ENCODE measurements at places on chromosomes 1 and 21.
A peak's percentile ranks its signal among the peaks of the same experiment; 100 is the strongest.

DNA sequence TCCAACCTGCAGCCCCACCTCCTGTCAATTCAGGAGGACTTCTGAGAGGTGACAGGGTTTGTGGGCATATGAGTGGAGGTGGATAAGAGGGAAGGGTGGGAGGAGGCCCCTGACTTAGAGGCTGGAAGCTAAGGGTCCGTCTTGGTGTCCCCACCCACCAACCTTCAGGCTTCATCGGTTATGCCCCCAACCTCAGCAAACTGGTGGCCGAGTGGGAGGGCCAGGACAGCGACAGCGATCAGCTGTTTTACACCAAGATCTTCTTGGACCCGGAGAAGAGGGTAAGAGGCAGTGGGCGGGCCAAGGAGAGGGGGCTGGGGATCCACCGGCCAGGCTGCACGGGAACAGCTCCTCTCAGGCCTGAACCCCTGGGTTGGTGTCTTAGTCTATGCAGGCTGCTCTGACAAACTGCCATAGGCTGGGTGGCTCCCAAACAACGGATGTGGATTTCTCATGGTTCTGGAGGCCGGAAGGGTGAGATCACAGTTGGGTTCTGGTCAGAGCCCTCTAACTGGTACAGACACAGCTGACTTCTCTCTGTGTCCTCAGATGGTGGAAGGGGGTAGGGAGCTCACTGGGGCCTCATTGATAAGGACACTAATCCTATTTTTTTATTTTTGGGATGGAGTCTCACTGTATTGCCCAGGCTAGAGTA lies 18.1 kb downstream of the PLOD1 start:
- no peak for DNase-seq
- no peaks in the 10 kb centered on the region for H3K27me3 ChIP-seq
- no peaks in the 10 kb centered on the region for H3K4me1 ChIP-seq
- H3K4me3 ChIP-seq, result no peak overlapping the region
- H3K36me3 ChIP-seq, result peaks cover 23% of the 10 kb centered on the region
- H3K27ac ChIP-seq, result no peak overlapping the region

- peak overlapping the region; percentile 9 for H3K4me3 ChIP-seq
- peaks cover 59% of the 10 kb centered on the region for H3K36me3 ChIP-seq
- H3K27ac ChIP-seq, result no peak overlapping the region
- H3K27me3 ChIP-seq, result no peaks in the 10 kb centered on the region
- H3K4me1 ChIP-seq, result peaks cover 74% of the 10 kb centered on the region
Measured at GRCh38 chr1:156772728-156773497, 5.6 kb downstream of the PRCC start.

DNA sequence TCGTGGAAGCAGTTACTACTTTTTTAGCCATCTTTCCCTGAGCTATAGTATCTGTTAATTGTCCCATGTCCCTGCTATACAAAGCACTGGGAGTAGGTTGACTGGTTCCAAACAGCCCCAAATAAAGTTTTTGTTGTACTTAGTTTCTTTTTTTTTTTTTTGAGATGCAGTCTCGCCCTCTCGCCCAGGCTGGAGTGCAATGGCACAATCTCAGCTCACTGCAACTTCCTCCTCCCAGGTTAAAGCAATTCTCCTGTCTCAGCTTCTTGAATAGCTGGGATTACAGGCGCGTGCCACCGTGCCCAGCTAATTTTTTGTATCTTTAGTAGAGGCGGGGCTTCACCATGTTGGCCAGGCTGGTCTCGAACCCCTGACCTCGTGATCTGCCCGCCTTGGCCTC lies 3.3 kb downstream of the NCSTN start:
- no peak overlapping the region for H3K27ac ChIP-seq
- H3K36me3 ChIP-seq, result peaks cover 31% of the 10 kb centered on the region
- DNase-seq, result no peak
- H3K27me3 ChIP-seq, result no peaks in the 10 kb centered on the region

DNA sequence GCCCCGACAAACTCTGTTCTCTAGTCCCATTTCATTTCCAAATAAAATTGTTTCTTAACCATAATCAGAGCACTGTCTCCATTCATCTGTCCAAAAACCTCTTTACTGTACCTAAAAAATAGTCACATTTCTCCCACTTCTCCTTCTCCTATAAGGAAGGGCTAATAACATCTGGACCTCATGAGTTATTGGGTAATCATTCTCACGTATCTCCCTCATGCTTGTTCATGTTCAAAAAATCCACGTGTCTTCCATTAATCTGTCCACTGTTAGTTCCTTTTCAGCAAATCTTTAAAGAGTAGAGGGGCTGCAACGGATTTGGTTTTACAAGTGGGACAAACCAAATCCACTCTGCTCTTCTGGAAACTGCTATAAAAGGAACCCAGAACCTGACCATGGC lies 1418.8 kb downstream of the MRPL39 start:
- no peaks in the 10 kb centered on the region for H3K4me1 ChIP-seq
- no peak overlapping the region for H3K27ac ChIP-seq
- no peaks in the 10 kb centered on the region for H3K36me3 ChIP-seq
- no peaks in the 10 kb centered on the region for H3K27me3 ChIP-seq
- DNase-seq, result no peak

DNA sequence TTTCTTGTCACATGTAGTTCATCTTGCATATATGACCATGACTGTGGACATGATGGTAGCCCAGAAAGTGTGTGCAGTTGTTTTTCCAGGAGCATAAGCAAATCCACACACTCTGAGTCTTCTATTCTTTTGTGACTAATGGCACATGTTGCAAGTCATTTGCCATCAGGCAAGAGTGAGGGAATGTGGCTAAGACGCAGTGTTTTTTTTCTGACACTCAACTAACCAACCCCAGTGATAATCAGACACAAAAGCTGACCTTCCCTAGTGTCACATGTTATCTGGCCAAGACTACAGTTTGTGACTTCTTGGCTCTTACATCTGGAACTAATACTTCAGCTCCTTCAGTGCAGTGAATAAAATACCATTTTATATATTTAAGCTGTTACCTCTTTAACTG lies 108.8 kb downstream of the ITSN1 start:
- DNase-seq, result no peak
- H3K27ac ChIP-seq, result no peak overlapping the region
- peaks cover 6% of the 10 kb centered on the region for H3K36me3 ChIP-seq
- no peaks in the 10 kb centered on the region for H3K4me1 ChIP-seq

DNA sequence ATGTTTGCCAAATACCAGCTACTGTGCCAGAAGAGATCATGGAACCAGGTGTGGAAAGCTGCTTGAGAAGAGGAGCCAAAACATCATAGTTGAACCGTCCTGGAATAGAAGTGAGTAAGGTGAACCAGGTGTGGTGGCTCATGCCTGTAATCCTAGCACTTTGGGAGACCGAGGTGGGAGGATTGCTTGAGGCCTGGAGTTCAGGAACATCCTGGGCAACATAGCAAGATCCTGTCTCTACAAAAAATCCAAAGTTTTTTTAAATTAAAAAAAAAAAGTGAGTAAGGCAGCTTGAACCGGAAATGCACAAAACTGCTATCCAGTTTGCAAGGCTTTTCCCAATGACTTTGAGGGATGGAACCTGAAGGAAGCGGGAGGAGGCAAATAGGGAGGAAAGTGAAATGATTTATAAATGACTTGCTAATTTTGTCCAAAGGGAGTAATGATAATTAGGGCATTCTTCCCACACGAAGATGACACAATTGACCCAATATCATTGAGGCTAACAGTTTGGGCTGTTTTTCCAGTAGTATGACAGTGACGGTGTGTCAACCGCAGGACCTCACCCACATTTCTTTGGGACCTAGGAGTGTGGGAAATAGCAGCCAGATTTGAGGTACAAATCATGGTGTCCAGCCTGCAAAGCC lies 1.5 kb upstream of the CNN3 start:
- H3K27ac ChIP-seq, result no peak overlapping the region
- peak overlapping the region; percentile 79 for H3K4me3 ChIP-seq
- DNase-seq, result no peak
- peaks cover 23% of the 10 kb centered on the region for H3K27me3 ChIP-seq
- H3K4me1 ChIP-seq, result peaks cover 12% of the 10 kb centered on the region

DNA sequence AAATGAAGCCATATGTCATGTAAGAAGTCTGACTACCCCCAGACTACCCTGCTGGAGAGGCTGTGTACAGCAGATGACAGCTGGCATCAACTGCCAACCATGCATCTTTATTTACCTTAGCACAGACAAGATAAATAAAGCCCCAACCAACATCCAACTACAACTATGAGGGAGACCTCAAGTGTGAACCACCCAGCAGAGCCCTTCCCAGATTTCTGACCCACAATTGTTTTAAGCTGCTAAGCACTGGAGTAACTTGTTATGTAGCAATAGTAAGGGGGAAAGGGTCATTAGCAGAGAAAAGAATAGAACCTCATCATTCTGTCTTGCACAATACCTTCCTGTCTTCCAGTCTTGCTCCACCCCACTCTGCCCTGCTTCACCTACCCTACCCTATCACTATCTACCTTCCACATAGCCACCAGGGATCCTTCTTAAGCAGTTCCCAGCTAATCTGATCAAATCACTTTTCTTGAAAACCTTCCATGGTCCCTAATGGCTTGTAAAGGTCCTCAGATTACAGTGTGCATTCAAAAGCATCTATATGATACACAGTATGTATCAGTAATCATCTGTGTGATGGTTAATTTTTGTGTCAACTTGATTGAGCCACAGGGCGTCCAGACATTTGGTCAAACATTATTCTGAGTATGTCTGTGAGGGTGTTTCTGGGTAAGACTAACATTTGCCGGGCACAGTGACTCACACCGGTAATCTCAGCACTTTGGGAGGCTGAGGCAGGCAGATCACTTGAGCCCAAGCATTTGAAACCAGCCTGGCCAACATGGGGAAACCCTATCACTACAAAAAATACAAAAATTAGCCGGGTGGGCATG lies 19.6 kb upstream of the RBM15 start:
- no peaks in the 10 kb centered on the region for H3K27me3 ChIP-seq
- no peak overlapping the region for H3K4me3 ChIP-seq
- no peak for DNase-seq
- peaks cover 6% of the 10 kb centered on the region for H3K4me1 ChIP-seq

- H3K27me3 ChIP-seq, result no peaks in the 10 kb centered on the region
- no peak overlapping the region for H3K27ac ChIP-seq
- no peak for DNase-seq
- no peak overlapping the region for H3K4me3 ChIP-seq
- no peaks in the 10 kb centered on the region for H3K36me3 ChIP-seq
Measured at GRCh38 chr1:197675583-197676208, 99.6 kb downstream of the DENND1B start.

GRCh38 chr1:18035145-18035544 lies 72.5 kb upstream of the IGSF21 start:
- H3K36me3 ChIP-seq, result no peaks in the 10 kb centered on the region
- H3K27me3 ChIP-seq, result peaks cover 5% of the 10 kb centered on the region
- no peak overlapping the region for H3K4me3 ChIP-seq
- peaks cover 2% of the 10 kb centered on the region for H3K4me1 ChIP-seq
- DNase-seq, result no peak

DNA sequence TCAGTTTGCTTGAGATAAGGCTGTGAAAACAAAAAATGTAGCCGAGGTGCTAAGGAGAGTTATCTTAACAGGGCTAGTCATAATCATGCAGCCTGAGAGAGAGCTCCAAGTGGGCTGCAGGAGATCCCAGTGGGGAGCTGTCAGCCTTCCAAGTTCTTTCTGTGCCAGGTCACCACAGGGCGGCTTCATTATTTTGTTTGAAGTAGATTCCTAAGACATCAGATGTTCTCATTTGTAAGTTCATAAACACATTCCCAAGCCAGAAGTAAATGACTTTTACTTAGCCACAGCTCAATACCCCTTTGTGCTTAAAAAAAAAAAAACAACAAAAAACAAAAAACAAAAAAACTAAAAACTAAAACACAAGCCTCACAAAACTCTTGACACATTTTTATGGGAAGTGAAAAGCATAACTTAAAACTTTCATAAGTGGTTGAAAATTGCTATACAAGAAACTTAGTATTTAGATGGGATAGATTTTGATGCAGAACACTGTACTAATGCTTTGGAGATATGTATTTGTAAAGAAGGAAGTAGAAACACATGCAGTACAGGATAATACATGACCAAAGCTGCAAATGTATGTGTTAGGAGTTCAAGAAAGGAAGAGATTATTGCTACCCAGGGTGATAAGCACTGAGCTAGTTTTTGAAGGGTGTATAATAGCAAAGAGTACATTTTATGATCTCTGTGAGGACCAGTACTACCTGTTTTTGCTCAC lies 8.6 kb downstream of the CDC14A start:
- DNase-seq, result no peak
- peak overlapping the region; percentile 44 for H3K27ac ChIP-seq
- peaks cover 68% of the 10 kb centered on the region for H3K4me1 ChIP-seq
- H3K4me3 ChIP-seq, result no peak overlapping the region

DNA sequence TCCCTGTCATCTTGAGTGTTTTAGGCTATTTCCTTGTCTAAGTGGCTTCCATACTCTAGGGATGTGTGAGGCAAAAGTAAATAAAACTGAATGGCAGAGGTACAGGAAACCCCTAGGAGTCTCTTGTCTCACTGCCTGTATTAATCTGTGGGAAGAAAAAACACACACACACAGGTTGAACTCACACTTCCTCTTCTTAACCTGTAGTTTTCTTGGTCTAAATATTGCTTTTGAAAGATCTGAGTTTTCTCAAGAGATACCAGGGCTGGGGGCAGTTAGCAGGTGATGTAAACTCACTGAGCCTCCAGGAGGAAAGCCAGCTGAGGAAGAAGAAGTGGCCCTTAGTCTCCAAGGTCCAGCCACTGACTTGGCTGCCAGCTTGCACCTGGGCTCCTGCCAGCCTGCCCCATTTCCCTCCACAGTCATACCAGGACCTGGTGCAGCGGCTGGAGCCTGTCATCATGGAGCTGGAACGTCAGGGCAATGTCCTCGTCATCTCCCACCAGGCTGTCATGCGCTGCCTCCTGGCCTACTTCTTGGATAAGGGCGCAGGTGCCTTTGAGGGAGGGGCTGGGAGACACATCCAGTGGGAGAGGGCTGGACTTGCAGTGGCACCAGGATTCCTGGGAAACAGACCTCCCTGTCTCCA lies 16.9 kb downstream of the PFKFB2 start:
- H3K27me3 ChIP-seq, result no peaks in the 10 kb centered on the region
- H3K4me3 ChIP-seq, result no peak overlapping the region
- H3K4me1 ChIP-seq, result peaks cover 29% of the 10 kb centered on the region
- H3K27ac ChIP-seq, result no peak overlapping the region

DNA sequence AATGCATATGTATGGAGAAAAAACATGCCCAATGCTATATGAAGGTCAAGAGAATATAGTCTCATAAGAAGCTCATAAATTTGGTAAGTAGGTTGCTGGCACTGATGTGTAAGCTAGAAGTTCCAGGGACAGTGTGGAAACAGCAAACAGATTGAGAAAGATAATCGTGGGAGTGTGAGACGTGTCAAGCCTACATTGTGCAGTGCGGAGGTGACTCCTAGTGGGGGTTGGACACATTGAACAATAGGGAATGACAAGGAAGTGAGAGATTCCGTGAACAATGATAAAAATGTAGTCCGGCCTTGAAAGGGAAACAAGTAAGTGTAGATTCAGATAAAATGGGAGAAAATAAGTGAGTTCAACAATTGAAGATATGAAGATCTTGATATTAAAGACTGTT lies 788.4 kb upstream of the PRMT6 start:
- no peaks in the 10 kb centered on the region for H3K27me3 ChIP-seq
- H3K27ac ChIP-seq, result no peak overlapping the region
- no peak for DNase-seq
- no peaks in the 10 kb centered on the region for H3K4me1 ChIP-seq

Measured in activated naive CD8-positive, alpha-beta T cell treated with anti-CD3 and anti-CD28 coated beads, Interleukin-2, amount 50 U/mL, for 24 hours (primary cell).